ENCODE measurements at places on chromosomes 11 and 22.
A peak's percentile ranks its signal among the peaks of the same experiment; 100 is the strongest.

- DNase-seq, result no peak
Observed at GRCh38 chr11:3225159-3225758, 6.6 kb upstream of the MRGPRG start.

- no peak for DNase-seq
Observed at GRCh38 chr22:49735901-49736421, 91.7 kb downstream of the BRD1 start.

DNA sequence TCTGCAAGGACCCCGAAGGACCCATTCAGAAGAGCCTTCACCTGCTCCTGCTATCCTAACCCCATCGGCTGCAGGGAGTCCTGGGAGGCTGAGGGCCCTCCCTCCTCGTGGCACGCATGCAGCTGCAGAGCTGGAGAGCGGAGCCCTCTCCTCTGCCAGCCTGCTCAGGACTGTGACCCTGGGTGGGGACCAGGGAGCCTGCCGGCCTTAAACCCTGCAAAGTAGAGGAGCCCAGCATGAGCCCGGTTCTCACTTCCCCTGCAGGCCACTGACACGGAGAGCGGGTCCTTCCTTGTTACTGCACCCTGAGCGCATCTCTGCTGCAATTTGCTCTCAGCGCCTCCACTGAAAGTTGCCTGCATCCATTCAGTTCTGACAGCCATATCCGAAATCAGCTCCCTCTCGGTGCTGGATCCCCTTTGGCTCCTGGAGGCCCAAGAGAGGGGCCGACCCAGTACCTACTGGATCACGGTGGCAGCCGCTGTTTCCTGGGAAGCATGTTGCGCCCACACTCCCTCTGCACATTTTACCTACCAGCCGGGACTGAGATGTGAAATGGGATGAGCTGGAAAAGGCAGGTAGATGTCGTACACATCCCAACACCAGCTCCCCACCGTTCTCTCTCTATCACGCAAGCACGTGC lies 312.1 kb downstream of the NTM start:
- no peak for DNase-seq

DNA sequence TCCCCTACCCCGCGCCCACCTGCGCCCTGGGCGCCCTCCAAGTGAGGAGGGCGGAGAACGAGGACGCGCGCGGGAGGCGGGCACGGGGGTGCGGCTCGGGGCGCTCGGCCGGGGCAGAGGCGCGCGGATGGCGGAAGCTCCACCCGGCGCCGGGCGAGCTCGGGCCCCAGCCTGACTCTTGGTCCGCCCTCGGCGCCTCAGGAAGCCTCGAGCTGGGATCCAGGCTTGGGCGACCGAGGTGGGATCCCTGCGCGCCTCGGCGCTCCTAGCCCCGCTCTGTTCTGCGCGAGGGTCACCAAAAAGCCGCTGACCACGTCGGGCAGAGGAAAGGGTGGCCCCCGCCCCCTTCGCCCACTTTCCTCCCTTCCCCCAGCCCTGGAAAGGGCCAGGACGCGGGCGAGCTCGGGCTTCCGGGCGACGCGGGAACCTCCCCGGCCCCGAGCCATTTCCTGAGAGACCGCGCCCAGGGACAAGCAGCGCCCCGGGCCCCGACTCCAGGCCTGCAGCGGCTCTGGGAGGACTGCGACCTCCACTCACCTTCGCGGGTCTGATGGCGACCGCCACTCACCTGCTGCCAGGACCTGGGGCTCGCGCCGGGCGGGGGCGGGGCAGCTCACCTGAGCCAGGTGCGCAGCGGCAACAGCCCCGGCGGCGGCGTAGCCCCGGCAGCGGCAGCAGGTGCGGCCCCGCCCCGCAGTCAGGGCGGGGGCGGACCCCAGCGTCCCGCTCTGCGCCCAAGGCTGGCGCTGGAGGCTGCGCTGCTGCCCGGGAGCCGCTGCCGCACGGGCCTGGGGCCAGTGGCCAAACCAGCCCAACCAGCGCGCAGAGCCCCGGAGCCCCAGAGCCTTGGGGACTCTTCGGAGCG lies 2.2 kb upstream of the SIGIRR start:
- DNase-seq, result peak; percentile 34

GRCh38 chr11:44137057-44137456 lies 41.6 kb downstream of the EXT2 start:
- no peak for DNase-seq

GRCh38 chr11:67053896-67054329 lies 2.7 kb upstream of the RHOD start:
- peak; percentile 61 for DNase-seq

DNA sequence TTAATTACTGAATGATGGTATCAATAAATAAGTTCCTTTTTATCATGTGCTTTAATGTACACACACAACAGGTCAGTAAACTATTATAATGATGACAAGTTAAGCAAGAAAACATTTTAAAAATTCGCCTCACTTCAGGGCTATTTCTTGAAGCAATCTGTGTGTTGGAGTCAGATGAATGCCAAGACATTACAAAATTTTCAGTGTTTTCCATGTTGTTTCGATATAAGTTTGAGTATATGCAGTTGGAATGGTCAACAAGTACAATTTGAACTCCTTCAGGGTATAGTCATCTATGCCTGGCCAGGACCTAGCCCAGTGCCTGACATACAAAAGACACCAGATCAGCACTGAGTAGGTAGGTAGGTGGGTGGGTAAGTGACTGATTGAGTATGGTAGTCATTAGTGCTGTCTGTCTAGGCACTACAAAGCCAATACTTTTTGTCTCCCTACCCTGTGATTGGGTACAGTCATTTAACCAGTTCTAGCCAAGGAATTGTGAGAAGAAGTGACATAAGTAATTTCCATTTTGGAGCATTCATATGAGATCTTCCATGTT lies 7.5 kb downstream of the PRCP start:
- DNase-seq, result no peak

GRCh38 chr11:71998649-71999310 lies at the start of gene IL18BP:
TSS of gene IL18BP (plus strand) at chr11:71998909. CDS start at chr11:71999985, 1,076 bp downstream.
- no peak for DNase-seq

DNA sequence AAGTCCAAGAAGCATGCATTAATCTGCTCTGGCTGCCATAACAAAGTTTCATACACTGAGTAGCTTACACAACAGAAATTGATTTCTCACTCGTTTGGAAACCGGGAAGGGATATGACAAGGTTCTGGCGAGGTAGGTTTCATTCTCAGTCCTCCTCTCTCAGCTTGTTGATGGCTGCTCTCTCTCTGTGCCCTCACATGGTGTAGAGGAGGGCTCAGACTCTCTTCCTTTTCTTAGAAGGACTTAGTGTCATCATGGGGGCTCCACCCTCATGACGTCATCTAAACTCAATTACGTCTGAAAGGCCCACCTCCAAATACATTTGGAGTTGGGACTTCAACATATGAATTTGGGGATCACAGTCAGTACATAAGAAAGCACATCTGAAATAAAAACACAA lies 18.6 kb downstream of the GLYATL1 start:
- no peak for DNase-seq

GRCh38 chr11:629237-629583 lies 2.2 kb upstream of the SCT start:
- DNase-seq, result peak; percentile 77

GRCh38 chr22:27472975-27473374 lies 328.6 kb downstream of the MN1 start:
- DNase-seq, result no peak

DNA sequence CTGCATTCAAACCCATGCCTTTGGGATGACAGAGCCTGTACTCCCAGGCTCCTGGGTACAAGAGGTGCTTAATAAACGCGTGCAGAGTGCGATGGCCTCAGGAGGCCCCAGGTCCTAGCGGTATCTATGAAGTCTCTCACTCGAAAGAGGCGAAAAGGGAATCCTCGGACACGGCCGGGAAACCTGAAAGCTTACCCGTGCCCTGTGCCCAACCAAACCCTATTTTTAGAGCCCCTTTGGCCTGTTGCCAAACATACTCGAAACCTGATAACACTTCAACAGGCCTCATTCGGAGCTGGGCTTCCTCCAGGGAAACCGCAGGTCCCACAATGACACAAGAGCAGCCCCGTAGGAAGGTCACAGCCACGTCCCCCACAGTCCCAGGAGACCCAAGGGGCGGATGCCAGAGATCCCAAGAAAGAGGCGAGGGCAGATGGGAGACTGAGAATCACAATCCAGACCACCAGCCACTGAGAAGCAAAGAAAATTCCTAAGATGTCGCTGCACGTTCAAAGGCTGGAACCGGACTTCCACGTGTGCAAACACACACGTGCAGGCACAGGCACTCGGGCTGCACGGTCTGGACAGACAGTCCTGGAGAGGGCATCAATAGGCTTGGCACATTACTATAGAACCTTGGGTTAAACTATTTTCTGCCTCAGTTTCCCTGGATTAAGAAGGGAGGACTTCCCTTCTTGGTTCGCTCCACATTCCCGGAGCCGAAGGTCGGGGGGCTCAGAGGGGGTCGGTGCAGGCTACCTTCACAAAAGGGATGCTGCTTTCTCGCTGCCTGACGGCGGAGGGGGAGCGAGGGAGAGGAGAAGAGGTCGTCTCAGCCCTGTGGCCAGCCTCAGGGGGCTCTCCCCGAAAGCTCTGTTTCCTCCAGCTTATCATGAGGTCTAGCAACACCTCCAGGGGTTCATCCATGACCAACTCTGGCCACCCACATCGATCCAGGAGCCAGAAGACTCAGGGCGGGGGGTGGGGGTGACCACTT lies 8.2 kb downstream of the PDGFB start:
- peak; percentile 97 for DNase-seq

DNA sequence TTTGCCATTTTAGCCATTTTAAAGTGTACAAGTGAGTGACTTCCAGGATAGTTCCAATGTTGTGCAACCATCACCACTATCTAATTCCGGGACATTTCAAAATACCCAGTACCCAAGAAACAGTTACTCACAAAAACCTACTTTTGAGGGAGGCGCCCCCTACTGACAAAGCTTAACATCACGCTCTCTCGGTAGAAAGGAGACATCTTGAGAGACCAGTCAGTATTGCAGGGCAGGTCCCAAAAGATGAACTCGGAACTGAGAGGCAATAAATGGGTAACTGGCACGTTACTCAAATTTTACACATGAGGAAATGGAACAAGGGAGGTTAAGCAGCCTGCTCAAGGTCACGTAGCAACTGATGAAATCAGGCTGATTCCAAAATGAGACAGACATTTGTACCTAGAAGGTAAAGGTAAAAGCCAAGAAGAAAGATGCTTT lies 50.0 kb upstream of the POU2AF1 start:
- no peak for DNase-seq

- peak; percentile 51 for DNase-seq
Observed at GRCh38 chr11:116454020-116454645, 318.7 kb downstream of the BUD13 start.

DNA sequence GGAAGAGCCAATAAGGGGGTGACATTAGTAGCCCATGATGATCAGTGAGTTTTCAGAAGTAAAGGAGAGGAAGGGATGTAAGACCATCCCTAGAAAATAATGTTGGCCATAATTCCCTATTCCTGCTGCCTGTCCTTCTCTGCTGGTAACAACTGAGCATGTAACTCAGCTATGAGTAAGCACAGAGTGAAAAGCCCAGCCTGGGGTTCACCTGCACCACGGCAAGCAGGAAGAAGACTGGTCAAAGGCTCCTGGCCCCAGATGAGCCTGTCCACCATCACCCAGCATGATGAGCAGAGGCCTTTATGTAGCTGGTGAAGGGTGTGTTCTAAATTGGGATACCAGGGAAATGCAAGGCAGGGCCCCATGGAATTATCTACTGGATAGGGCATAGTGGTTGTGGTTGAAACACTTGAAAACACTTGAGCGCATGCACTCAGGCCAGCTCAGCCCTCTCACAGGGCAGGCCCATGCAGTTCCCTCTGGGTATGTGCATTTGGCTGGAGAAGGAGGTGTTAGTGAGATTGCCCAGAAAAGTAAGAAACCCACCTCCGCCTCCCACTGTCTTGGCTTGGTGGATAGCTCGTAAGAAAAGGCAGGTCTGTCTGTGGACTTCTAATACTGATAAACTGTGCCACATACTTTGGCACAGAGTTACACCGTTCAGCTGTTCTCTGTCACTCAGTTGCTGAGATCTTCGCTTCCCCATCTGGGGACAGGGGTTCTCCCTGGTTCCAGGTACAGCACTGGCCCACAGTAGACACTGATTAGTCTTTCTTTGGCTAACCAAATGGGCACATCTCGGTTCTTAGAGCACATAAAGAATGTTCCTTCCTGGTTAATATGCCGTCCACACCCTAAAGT lies 86.8 kb downstream of the AMOTL1 start:
- DNase-seq, result peak; percentile 91

DNA sequence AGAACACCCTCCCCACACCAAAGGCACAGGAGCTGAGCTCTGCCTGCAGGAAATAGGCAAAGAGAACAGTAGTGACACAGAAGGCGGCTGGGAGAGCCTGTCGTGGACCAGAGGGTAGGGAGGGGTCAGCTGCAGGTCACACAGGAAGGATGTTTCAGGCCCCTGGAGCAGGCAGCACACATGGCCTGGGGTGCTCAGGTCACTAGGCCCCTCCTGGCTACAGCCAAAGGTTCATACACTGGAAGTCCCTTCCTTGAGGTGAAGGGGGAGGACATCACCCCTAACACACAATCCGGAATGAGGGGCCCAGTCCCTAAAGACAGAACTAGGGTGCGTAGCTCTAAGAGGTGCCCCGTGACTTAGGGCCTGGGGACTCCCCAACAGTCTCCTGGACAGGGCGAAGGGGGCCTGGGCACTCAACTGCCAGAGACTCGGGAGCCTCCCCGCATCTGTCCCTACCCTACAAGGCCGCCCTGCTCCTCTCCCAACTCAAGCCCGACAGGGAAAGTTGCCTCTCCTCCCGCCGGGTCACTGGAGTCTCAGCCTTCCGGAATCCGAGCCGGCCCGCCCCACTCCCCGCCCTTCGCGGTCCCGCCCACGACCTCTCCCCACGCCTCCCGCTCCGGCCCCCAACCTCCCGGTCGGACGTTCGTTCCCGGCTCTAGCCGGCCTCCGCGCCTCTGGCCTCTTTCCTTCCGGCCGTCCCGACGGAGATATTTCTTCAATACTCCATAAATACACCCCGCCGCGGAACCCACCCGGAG lies at the start of gene CYB5R2:
TSS of gene CYB5R2 (minus strand) at position 541 of the 764 bp plus-strand sequence. CDS start 675 bp downstream, outside the sequence.
- DNase-seq, result peak; percentile 80

DNA sequence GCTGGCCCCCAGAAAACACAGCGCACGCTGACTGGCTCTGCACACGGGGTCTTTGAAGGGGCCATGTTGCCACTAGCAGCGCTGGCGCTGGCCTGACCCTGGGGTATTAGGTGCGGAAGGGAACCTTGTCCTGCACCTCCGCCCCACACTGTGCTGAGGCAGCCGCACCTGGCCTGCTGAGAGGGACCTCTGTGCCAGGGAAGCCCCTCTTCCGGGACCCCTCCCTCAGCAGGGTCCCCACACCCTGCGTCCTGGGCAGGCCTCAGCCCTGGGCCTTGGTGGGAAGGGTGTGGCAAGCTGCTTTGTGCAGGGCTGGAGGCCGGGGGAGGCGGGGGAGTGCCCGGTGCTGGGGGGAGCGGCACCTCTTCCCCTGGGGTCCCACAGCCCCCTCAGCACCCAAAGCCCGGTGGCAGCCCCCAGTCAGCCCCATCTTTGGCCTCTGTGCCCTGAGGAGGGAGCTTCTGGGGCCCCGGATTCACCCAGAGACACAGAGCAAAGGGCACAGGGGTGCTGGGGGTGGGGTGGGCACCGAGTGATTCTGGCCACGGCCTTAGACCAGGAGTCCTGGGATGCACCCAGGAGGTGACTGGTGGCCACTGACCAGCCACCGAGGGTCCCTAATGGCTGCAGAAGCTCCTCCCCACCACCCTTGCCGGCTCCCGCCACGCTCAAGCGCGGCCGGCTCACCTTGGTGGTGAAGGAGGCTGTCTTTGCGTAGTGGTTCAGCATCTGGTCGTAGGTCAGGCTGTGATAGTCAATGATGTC lies 11.4 kb downstream of the TTLL8 start:
- DNase-seq, result no peak

- no peak for DNase-seq
Observed at GRCh38 chr11:125465255-125465654, 30.8 kb downstream of the FEZ1 start.

GRCh38 chr11:29750392-29750791 lies 266.4 kb downstream of the KCNA4 start:
- DNase-seq, result no peak

- DNase-seq, result no peak
Observed at GRCh38 chr11:128156486-128156885, 430.9 kb downstream of the ETS1 start.

Measured in cardiac muscle cell (in vitro differentiated cells and primary cell).